ENCODE measurements at places on chromosomes 4 and X.

- DNase-seq, result no peak
These were observed 125.7 kb downstream of the CLCN4 start for GRCh38 chrX:10282490-10282889.

GRCh38 chrX:48728653-48729052 lies 32.1 kb downstream of the SUV39H1 start:
- no peak for DNase-seq

DNA sequence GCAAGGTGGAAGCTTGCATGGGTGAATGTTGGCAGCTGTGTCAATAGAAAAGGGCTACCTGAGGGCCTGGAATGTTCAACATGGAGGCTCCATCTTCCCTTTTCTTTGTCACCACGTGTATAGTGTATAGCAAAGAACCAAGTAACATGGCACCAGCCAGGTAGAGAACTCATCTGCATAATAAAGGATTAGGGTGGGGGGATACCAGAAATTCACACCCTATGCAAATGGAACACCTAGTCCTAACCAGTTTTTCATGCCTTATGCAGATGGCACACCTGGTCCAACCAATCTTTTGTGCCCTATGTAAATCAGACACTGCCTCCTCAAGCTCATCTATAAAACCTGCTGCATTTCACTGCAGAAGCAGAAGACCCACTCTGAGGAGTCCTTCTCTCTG lies 169.6 kb upstream of the GLRA2 start:
- DNase-seq, result no peak

GRCh38 chr4:103449296-103450023 lies 251.3 kb upstream of the CENPE start:
- DNase-seq, result no peak

DNA sequence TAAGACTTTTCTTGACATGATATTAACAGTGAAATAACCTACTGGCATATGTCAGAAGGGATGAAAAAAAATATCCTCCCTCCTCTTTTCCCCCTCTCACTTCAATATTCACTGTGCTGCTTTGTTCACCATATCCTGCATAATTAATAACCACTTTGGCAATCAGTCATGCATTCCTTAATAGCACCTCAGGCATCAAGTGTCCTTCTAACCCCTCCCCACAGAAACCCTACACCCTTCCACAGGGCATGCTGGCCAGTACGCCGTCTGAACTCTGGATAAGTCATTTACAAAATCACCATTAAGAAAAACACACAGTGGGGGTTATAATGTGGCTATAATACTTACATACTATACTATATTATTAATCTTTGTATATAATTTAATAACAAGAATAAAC lies 165.9 kb downstream of the PDGFC start:
- DNase-seq, result no peak
